ENCODE measurements at places on chromosomes 11 and 22.

DNA sequence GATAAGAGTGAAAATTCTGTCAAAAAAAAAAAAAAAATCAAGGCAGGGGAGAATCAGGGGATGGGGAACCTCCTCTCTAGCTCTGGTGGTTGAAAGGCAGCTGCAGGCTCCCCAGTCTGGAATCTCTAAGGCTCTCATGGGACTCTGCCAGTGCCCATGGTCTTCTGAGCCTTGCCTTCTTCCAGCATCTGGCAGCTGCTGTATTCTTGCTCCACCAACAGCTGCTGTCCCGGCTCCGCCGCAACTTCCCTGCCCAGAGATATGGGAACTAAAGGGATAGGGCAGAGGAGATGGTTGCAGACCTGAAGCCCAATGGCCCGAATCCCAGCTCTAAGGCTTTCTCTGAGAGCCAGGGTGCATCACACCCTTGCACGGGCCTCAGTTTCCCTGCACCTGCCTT, 49.5 kb upstream of the PHF21B start:
- no peak for DNase-seq

DNA sequence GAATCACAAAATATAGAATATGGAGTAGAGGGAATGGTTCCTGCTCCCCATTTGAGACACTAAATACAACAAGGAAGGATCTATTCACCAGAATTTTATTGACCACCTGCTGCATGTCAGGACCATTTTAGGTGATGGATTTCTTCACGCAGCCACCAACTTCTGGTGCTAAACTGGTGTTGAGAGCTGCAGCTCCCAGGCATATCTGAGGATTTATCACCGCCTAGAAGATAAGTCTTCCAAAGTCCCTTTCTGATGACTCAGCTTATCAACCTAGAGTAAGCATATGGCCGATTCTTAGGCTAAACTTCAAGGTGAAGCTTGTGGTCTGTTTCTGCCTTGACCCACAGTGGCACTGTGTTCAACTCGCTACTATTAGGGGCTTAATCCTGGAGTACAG, 6.7 kb downstream of the DDI1 start:
- no peak for DNase-seq

DNA sequence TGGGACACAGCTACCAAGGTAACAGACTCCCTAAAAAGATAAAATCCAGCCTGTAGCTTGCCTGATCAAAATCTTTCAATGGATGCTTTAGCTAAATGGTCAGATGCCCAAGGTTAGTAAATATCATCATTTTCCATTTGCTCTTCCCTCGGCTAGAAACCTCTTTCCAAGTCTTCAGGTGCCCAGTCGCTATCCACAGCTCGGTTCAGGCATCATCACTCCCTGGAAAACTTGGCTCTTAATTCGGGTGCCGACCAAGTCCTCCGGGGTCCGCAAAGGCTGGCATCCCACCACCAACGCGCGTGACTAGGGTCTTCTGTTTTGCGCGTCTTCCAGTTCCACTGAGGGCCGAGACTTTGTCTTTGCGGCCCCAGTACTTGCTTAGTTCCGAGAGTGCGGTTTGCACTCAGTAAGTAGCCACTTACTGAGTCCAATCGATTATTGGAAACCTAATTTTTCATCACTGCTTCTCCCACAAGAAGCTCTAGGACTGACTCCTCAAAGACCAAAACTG, 44.3 kb downstream of the OR4D9 start:
- no peak for DNase-seq

DNA sequence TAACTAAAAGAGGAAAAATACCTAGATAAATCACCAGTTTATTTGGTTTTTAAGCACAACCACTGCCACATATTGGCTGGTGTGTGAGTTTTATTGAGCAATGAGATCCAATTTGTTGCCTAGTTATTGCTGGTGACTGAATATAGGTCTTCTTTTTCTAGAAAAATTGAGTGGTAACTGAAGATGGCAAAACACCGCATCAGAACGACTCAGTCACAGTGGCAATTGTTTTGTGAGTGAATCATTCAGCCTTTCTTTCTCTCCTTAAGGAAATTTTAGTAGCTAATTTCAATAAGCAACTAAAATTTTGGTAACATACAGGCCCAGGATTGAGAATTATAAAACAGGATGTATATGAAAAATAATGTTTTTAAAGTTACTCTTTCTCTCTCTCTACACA, 533.0 kb downstream of the KCNA4 start:
- no peak for DNase-seq

GRCh38 chr11:111019871-111020670, 225.5 kb upstream of the POU2AF2 start:
- no peak for DNase-seq

DNA sequence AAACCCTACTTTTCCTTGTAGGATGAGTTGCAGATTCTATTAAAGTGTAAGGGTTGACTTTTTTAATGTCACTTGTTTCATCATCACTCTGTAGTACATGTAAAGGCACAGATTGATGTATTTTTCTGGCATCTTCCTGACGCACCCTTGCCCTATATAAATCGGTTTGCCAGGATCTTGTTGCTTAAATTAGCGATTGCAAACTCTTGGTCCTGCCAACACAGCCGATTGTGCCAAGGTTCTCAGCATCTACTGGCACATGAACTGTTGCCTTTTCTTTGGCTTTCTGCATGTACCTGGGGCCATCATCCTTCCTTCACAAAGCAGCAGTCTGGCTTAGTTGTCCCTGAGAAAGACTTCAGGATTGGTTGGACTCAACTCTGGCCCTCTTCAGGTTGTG, 7.5 kb upstream of the LIN7C start:
- DNase-seq: no peak

- no peak for DNase-seq
Measured at GRCh38 chr11:117462183-117462863, 134.7 kb downstream of the CEP164 start.

GRCh38 chr11:119641983-119642745, 86.8 kb downstream of the NECTIN1 start:
- DNase-seq: no peak

DNA sequence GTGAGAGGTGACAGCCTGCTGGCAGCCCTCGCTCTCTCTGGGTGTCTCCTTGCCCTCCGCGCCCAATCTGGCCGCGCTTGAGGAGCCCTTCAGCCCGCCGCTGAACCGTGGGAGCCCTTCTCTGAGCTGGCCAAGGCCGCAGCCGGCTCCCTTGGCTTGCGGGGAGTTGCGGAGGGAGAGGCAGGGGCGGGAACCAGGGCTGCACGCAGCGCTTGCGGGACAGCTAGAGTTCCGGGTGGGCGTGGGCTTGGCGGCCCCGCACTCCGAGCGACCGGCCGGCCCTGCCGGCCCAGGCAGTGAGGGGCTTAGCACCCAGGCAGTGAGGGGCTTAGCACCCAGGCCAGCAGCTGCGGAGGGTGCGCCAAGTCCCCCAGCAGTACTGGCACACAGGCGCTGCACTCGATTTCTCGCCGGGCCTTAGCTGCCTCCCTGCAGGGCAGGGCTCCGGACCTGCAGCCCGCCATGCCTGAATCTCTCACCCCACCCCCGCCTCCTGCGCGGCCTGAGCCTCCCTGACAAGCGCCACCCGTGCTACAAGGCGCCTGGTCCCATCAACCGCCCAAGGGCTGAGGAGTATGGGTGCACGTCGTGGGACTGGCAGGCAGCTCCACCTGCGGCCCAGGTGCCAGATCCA, 1526.1 kb downstream of the FAM181B start:
- no peak for DNase-seq

- DNase-seq: no peak
Measured at GRCh38 chr11:3052109-3052479, 5.1 kb downstream of the CARS1 start.

DNA sequence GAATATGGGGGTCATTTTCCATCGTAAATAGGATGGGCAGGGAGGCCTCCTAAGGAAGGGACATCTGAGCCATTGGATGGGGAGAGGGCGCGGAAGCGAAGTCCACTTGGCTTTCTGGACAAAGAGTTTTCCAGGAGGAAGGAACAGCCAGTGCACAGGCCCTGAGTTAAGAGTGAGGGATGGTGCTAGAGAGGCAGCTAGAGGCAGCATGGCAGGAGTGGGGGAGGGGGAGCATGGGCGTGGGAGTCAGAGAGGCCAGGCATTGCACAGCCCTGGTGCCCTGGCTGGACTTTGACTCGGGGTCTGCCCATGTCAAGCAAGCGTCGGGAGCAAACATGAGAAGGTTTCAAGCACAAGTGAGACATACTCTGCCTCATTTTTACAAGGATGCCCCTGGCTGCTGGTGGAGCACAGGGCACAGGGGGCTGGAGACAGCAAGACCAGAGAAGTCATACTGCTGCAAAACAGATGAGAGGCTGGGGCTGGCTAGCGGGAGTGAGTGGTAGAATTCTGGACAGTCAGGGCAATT, 9.0 kb downstream of the GNAZ start:
- no peak for DNase-seq

GRCh38 chr11:115122274-115122673, 381.9 kb downstream of the CADM1 start:
- DNase-seq: no peak

DNA sequence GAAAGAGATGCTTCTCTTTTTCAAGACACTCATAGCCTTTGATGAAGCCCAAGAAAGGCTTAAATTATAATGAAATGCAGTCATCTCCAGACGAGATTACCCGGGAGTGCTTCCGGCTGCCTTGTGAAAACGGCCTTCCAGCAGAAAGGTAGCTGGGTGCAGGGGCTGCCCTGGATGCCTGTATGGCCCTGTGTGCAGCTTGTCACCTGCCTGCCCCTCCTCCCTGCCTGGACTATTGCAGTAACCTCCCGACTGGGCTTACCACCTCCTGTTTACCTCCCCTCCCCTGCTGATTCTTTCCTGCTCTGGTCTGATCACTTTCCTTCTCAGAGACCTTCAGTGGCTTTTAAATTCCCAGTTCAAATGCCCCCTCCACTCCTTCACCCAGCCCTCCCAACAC, 126.4 kb upstream of the SYT13 start:
- no peak for DNase-seq

DNA sequence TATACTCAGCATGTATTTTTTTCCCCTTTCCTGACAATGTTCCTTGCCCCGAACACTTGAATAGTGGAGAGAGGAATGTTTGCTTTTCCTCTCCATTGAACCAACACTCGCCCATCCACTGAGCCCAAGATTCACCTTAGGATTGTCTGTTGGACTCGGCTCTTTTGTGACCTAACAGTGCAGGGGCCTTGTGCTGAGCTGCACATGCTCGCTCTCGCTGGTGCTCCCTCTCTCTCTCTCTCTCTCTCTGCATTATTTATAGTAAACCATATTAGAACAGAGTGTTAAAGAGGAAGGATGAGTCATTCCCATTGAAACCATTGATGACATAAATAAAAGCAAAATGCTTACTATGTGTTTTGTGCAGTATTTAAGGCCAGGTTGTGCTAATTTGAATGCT, 20.7 kb downstream of the ZBTB16 start:
- no peak for DNase-seq

GRCh38 chr11:15969281-15969680, 387.1 kb downstream of the SOX6 start:
- DNase-seq: no peak

GRCh38 chr11:95788921-95789505, 569 bp downstream of the FAM76B start:
- DNase-seq: no peak

- DNase-seq: no peak
Measured at GRCh38 chr11:64858467-64859263, 14.2 kb upstream of the CDC42BPG start.

GRCh38 chr11:74871037-74871436, 77.9 kb downstream of the XRRA1 start:
- DNase-seq: no peak

- DNase-seq: no peak
Measured at GRCh38 chr22:46240907-46241306, 9.2 kb downstream of the CDPF1 start.

DNA sequence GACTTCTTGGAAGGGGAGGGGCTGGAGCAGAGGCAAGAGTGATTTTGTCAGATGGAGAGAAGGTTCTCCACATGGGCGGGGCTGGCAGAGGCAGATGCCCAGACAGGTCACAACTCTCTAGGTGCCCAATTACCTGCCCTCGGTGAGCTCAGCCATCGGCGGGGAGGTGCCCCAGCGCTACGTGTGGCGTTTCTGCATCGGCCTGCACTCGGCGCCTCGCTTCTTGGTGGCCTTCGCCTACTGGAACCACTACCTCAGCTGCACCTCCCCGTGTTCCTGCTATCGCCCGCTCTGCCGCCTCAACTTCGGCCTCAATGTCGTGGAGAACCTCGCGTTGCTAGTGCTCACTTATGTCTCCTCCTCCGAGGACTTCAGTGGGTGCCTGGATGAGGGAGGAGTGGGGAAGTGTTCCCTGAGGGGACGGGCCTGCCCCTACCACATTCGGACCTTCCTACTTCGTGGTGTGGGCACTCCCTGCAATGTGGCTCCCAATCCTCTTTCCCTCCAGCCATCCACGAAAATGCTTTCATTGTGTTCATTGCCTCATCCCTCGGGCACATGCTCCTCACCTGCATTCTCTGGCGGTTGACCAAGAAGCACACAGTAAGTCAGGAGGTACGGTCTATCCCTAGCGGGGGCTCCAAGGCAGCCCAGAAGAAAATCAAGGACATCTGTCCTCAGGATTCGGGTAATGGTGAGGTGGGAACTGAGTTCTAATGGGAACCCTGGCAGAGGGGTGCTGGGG, 15.6 kb downstream of the PGAP2 start:
- no peak for DNase-seq

- DNase-seq: no peak
Measured at GRCh38 chr11:57823859-57824258, 62.3 kb downstream of the CTNND1 start.

GRCh38 chr22:17872471-17872870, 98.2 kb upstream of the BID start:
- DNase-seq: no peak

DNA sequence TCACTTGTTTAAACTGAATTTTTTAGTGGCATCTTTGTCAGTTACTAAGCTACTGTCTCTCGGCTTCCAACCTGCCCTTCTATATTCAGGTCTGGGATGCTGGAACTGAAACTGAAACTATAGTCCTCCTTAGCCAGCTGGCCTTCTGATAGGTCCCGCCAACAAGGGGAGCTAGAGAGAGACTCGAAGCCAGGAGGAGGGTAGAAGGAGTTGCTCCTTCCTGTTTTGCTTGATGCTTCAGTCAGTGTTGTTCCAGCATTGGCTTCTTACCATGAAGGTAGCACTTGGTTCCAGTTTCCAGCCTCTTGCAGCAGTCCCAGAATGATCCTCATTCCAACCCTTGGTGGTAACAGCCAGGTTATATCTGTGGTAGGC, 32.9 kb upstream of the HORMAD2 start:
- DNase-seq: no peak

DNA sequence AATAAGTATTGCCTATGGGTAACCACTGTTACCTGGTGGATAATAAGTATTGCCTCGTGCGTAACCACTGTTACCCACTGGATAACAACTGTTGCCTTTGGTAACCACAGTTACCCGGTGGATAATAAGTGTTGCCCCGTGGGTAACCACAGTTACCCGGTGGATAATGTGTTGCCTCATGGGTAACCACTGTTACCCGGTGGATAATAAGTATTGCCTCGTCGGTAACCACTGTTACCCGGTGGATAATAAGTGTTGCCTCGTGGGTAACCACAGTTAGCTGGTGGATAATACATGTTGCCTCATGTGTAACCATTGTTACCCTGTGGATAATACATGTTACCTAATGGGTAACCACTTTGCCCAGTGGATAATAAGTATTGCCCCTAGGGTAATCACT, 9.8 kb upstream of the NXPE4 start:
- no peak for DNase-seq

- no peak for DNase-seq
Measured at GRCh38 chr11:76578654-76579055, 91.9 kb downstream of the LRRC32 start.

GRCh38 chr11:26782220-26782965, 60.5 kb upstream of the SLC5A12 start:
- no peak for DNase-seq
